ENCODE measurements at places on chromosomes 12 and 14.

- no peak for DNase-seq
These were observed 53.7 kb upstream of the GPATCH2L start for GRCh38 chr14:76098047-76098446.

DNA sequence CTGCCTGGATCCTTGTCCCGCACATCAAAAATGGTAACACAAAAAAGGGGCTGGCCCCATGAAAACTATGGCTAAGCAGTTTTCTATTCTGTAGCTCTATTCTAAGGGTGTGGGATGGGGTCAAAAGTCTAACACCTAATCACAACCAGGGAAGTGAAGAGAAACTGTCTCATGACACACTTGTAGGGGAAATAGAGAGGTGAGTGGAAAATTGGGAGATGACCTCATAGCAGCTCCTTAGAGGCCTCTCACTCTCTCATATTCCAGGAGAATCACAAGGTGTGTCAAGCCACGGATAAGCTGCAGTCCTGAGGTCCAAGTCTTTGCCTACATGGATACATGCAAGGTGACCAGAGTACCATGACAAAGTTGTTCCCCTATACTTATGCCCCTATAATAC lies 10.7 kb downstream of the KLHL28 start:
- no peak for DNase-seq

DNA sequence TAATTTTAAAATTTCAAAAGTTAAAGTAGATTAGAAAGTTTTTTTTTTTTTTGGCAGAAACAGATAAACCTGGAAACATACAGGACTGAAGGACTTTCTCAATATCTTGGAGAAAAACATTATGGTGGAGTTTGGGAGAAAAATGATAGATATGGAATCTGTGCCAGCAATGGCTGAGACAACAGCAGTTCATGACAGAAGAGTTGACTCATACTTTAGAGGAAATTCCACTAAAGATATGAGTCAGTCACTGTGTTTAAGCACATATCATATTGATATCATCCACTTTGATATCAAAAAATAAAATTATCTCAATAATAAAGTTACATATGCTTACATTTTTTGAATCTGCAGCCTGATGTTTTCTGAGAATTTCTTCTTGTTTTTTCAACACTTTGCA lies 193.9 kb upstream of the OR4E1 start:
- DNase-seq, result peak; percentile 45

GRCh38 chr12:89179983-89180382 lies 172.3 kb downstream of the DUSP6 start:
- DNase-seq, result peak; percentile 70

GRCh38 chr12:122489038-122489437 lies 11.7 kb downstream of the ZCCHC8 start:
- no peak for DNase-seq

Measured in fibroblast of upper back skin (primary cell).